ENCODE measurements at places on chromosomes 2 and 18.

DNA sequence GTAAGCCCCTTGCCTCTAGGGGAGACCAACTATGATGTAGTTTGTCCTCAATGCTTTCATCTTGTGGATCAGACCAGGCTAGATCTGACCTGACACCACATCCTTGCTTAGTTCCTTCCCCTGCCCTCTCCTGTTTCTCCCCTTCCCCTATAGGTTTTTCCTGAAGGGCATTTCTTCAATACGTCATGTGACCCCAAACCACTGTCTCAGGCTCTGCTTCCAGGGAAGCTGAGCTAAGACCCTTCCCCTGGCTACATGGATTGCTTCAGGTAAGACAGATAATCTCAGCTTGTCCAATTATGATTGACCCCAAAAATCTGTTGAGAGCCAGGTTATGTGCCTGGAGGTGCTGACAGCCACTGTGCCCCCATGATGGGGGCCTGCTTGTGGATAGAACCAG, 22.6 kb upstream of the TTL start:
- DNase-seq, result no peak

- peak; percentile 17 for DNase-seq
These were observed 1.6 kb downstream of the NFATC1 start for GRCh38 chr18:79397247-79397829.

GRCh38 chr18:49371786-49372185, 88.7 kb downstream of the DYM start:
- no peak for DNase-seq

DNA sequence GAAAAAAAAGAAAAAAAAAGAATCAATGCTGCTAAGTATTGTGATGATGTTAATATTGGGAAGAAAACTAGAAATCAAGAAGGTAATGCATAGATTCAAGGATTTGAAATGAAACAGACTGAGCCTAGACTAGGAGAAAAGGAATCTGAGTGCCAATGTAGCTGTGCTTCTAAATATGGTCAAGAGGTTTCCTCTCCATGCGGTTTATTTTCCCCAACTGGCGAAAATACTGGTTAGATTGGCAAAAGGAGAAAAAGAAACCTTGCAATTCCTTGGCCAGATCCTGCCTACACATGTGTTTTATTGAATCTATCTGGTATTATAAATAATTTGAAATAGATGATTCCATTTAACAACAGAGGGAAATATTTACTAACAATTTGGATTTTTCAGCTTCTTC, 5.7 kb downstream of the SCN3A start:
- DNase-seq, result no peak

GRCh38 chr2:141393214-141393545, 737.6 kb downstream of the LRP1B start:
- DNase-seq, result no peak

DNA sequence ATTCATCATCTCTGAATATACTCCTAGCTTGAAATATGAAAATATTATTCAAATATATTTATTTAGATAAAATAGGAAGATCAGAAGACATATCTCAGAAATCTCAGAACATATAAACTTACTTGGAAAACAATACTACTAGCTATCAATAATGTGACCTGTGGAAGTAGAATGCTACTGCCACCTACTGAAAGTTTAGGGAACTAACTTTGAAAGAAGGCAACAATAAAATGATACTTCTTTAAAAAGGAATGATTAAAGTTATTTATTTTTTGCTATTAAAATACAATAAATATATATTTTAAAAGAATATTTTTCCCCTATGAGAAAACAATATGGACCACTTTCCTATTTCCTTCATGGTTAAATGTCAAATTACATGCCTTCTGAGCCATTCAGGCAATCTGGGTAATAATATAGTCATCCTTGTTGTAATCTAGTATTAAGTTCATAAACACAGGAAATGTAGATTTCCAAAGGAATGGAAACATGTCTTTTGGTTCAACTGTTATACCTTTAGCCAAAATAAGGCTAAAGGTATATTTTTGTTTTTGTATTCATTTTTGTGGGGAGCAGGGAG, 26.0 kb downstream of the ACADL start:
- no peak for DNase-seq

GRCh38 chr2:73173781-73174180, 28.6 kb upstream of the NOTO start:
- peak; percentile 62 for DNase-seq

GRCh38 chr2:182917924-182918323, 51.5 kb upstream of the FRZB start:
- no peak for DNase-seq

- peak; percentile 27 for DNase-seq
These were observed 51.0 kb upstream of the NBEAL1 start for GRCh38 chr2:202963712-202964111.

DNA sequence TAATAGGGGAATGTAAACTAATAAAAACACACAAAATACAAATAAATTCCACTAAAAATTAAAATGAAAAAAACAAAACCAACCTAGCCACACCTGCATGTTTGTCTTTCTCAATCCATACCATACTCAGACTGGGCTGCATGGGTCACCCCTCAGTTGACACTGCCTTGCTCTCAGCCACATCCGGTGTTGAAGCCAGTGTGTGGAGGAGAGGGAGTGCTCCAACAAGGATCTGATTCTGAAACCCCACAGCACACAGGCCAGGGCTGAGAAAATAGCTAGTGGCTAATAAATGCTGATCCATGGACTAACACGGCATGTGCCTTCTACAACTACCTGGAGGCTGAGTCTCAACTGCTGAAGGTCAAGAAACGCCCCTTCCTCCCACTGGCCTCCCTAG, 13.7 kb downstream of the RND3 start:
- DNase-seq, result no peak

DNA sequence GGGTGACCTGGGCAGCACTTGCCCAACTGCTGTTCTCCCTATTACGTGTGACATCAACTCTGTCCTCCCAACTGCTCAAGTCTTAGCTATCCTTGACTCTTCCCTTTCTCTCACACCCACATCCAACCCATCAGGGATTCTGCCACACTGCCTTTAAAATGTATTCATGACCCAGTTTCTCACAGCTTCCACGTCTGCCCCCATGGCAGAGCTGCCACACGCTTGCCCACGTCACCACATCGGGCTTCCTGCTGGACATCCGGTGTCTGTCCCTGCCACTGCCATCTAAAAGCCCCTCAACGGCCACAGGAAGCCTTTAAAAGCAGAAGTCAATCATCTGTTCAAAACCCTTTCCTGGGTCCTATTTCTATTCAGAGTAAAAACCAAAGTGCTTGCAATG, 233.1 kb upstream of the POU3F3 start:
- no peak for DNase-seq

DNA sequence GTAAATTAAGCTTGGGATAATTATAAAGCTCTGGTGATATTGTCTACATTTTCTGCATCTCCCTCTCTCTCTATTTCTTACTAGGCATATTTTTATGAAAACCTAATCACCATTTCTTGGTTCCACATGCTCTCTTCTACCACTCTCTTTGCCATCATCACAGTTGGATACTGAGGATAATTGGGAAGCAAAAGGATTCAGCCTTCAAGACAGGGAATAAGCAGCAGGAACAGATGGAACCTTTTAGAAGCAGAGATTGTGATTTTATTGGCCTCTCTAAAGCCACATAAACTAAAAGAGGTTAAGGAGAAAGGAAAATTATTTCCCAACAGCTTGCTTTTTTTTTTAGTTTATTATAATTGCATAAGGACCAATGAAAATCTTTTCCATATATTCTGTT, 226.3 kb upstream of the SPHKAP start:
- DNase-seq, result no peak

- no peak for DNase-seq
These were observed 92.5 kb downstream of the TGOLN2 start for GRCh38 chr2:85235281-85235680.

GRCh38 chr2:55309446-55309845, 40.4 kb upstream of the MTIF2 start:
- no peak for DNase-seq

GRCh38 chr2:99336804-99337112, 431 bp upstream of the EIF5B start:
- DNase-seq, result no peak
